ENCODE measurements at places on chromosomes 11 and 22.

DNA sequence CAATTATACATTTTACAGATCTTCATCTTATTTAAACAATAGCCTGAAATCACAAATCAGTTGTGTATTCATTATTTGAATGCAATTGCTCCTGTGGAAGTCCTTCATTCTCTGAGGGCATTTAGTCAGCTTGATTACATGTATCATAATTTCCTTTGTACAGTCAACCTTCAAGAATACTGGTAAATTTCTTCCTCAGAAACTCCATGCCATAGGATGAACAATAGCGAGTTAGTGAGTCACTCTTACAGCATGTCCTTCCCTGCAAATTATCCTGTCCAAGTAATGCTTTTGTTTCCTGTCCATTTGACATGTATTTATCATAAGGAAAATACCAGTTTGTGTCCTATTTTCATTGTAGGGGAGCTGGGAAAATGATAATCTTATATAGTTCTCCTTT is 3.8 kb downstream of the OR10S1 start:
- DNase-seq, result no peak

DNA sequence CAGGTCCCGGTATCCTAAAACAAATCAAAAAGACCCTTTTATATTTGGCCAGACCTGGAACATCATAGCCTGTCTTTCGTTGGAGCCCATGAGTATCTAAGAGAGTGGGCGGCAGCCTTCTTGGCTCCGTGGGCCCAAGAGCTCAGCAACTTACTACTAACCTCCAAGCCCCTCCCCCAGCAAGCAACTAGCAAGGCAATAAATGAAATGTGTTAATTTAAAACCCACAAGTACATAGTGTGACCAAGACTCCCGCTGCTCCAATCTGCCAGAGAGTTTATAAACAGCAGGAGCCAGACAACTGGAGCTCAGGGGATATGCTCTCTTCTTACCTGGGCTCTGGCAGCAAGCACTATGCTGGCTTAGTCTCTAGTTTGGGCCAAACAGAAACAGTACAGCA is 40.8 kb upstream of the CYP2D6 start:
- no peak for DNase-seq

DNA sequence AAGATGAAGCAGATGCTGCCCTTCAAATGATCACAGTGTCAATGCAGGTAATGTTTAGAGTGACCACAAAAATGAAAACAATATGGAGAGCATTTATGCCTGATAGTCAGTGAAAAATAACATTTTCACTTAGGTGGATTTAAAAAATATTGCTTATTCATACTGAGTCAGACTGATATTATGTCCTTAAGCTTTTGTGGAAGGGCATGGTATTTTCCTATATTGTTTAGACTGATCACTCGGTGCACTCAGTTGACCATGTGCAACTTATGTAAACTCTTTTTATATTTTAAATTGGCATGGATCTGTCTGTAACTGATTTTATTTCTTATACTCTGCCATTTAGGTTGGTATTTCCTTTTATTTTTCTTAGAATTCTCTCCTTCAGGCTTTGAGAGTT is 106.6 kb downstream of the DYNC2H1 start:
- no peak for DNase-seq

DNA sequence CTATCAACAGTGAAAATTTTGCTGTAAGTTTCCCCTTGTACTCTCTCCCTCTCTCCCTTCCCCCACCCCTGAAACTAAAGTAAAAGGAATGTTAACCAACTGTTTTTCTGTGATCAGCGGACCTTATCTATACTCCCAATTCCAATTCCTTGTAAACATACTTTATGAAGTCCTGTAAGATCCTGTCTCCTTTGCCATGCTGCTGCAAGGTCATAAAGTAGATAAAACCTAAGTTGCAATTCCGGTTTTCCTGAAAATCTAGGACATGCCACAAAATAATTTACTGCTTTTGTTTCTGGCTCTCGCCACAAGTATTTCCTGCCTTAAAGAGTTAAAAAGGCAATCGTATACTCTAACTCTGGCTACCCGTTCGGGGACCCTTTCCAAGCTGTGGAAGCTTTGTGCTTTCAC is 1469.0 kb downstream of the LRRC4C start:
- no peak for DNase-seq

DNA sequence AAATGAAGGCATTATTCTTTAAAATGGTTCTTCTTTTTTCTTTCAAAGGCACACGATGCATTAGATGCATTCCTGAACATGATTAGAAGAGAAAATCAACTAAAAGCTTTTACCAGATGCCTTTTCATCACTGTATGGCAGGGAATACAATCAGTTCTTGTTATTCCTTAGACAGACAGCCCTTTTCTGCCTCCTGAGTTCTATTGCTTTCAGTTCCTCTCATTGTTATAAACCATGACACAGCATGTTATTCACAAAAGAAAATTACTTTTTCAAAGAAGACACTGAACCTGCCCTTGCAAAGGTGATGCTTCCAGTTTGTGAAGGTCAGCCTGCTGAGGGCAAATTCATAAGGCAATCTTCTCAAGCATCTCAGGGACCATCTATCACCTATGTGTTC is 70.1 kb downstream of the FAM181B start:
- no peak for DNase-seq

DNA sequence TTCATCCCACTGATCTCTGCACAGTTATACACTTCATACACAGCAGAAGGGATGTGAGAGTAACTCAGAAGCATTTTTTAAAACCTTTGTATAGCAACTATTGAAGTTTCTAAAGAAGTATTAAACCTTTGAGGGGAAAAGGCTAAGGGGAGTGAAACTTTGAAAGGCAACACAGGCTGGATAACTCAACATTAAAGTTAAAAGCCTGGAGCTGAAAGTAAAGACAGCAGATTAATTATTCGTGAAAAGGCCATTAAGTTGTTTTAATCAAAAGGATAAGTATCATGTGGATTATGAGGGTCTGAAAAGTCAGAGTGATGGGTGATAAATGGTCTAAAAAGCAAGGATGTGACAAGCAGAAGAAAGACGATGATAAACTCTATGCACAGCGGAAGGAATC is 17.5 kb downstream of the WT1 start:
- DNase-seq, result no peak

DNA sequence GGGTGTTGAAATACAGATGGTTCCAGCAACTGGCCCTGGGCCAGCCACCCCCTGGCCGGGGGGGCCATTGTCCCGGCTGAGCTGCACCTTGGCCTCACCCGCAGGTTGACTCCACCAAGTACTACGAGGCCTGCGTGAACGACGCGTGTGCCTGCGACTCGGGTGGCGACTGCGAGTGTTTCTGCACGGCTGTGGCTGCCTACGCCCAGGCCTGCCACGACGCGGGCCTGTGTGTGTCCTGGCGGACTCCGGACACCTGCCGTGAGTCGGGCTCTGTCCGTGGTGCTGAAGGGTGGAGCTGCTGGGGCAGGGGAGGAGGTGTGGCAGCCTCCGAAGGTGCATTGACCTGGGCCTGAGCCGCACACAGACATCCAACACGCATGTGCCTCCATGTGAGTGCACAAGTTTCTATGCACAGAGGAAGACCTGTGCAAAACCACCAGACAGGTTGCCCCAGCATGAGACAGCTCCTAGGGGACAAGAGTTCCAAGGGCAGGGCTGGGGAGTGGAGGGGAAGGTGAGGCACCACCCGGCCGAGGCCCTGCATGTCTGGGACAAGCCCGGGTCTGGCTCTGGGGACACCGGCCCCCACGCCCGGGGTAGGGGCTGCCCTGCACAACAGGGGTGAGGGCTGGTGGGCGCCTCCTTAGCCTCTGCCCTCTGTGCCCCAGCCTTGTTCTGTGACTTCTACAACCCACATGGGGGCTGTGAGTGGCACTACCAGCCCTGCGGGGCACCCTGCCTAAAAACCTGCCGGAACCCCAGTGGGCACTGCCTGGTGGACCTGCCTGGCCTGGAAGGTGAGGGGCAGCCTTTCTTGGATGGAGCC is 16.1 kb downstream of the MUC5B start:
- DNase-seq, result no peak

GRCh38 chr22:24465566-24465965 is 29.6 kb upstream of the UPB1 start:
- DNase-seq, result no peak

DNA sequence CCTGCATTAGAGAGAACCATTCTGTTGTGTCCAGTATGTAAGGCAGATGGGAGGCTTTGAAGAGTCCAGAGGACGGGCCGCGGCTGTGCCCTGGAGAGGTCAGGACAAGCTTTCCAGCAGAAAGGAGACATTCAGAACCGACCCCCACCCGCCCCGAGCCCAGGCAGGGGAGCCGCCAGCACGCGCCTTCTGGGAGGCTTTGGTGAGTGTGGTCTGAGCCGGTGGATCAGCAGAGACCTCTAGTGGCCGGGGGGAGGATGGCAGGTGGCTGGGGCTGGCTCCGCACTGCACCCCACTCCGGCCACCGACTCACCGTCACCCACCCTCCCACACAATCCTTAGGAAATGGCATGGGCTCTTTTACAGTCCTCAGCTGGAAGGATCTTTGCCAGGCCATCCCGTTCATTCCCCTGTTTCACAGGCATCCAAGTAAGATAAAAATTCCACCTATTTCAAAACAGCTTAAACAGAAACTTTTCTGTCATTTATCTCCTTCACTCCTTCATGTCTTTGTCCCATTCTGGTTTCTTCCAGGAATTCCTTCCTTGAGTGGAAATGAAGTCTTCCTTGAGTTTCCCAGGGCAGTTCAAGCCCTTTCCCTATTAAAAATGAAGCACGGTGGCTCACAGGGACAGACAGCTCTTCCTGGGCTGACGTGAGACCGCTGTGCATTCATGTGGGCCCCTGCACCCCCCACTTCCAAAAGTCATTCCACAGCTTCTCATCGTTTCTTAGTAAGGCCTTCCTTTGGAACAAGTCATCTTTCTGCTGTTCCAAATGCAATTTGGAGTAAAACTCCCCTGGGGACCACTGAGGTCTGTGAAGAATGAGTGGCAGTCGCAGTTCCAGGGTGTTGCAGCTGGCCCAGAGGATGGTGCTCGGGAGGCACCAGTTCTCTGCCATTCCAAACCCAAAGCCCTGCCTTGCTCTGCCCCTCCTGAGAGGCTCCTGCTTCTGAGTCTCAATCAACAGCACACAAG is 91.0 kb downstream of the FEZ1 start:
- peak; percentile 71 for DNase-seq

GRCh38 chr11:65141896-65142494 is 7.7 kb upstream of the SYVN1 start:
- no peak for DNase-seq

DNA sequence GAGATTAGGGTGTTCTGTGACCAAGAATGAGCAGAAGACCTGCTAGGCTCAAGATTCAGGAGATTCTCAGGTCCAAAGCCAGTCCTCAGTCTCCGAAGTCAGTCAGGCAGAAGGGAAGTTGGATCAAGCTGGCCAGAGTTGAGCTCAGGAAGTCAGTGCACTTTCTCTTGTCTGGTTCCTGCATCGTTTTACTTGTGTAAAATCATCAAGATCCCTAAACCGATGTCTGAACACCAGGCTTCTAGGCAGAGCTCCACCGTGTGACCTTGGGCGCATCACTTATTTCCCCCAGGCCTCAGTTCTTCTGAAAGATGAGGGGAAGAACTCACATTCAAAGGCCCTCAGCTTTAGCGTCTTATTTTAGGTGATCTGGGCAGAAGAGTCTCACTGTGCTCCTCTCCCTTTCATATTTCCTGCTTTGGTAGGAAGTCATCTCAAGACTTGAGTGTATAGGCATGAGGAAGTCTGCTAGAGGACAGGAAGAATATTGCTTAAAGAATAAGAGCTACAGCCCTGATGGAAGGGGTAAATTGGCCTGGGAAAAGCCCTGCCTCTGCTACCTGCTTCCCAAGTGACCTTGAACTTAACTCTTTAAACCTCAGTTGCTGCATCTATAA is 20.2 kb downstream of the NF2 start:
- no peak for DNase-seq

- no peak for DNase-seq
These were observed 26.4 kb upstream of the KIRREL3 start for GRCh38 chr11:127027000-127027399.

DNA sequence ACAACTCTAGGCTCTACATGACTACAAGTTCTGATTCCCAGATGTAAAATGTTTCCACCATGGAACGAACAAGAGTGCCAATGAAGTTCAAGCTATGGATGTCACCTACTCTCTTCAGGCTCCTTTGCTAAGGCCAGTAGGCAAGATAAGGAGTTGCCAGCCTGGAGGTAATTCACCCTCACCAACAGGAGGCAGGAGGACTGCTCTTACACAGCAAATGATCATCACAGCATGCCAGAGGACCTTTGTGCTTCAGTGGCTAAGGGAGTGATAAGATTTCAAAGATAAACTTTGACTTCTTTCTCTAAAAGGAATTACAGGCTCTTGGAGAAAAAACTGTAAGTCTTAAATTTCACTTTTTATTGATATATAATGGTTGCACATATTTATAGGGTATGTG is 54.1 kb upstream of the SLC36A4 start:
- no peak for DNase-seq

DNA sequence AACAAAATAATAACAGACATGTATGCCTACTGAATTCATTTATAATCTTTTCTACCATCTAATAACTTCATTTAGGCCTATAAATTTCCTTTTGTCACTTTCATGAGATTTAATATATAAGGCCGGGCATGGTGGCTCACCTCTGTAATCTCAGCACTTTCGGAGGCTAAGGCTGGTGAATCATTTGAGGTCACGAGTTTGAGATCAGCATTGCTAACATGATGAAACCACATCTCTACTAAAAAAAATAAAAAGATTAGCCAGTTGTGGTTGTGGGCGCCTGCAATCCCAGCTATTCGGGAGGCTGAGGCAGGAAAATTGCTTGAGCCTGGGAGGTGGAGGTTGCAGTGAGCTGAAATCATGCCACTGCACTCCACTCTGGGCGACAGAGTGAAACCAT is 14.2 kb upstream of the NTM start:
- no peak for DNase-seq

DNA sequence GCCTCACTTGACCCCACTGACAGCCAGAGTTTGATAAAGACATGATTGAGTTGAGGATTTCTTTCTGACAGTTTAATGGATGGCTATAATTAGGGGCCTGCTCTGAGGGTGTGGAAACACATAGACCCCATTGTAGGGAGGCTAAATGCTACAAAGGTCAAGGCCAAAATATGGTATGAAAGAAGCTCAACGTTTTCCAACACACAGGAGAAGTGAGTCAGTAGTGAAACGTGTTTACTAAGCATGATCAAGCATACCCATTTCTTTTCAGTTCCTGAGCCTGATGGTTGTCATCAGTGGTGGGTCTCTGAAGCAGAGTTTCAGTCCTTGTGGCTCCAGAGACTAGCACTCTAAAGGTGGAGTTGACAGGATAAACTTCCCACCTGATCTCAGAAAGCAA is 69.7 kb downstream of the SNX19 start:
- no peak for DNase-seq

GRCh38 chr11:131349368-131350086 is 20.9 kb upstream of the NTM start:
- DNase-seq, result no peak

DNA sequence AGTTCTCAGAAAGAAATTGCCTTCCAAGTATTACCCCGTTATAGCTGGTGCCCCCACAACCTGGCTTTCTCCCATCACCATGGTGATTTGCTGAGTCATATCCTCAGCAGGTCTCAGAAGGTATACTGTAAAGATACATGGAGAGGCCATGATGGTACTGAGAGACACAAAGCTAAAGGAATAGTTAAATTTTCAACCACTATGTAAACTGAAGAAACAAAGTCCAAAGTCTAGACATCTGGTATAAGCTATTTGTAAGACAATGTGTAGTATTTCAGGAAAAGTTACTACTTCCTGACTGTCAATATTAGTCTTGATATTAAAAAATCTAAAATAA is 377.1 kb downstream of the DCDC1 start:
- DNase-seq, result no peak

All from activated naive CD4-positive, alpha-beta T cell treated with Interleukin-2 at 50 U/mL for 16 hours (primary cell).